ENCODE measurements at places on chromosomes 6 and 20. TPM values are rescaled to one million over a fixed set of nuclear protein-coding genes. Genes with fewer than 3 reads are reported as not detected.

The HDGFL1 gene
- not detected for total RNA-seq

The MYT1 gene
- 7.1 TPM for total RNA-seq

GRCh38 chr20:17911927-17912326 is 56.7 kb downstream of the SNX5 start:
- H3K36me3 ChIP-seq: no peaks in the 10 kb centered on the region
- H3K27ac ChIP-seq: no peak overlapping the region
- DNase-seq: no peak

GRCh38 chr20:58675641-58676040 is 17.0 kb upstream of the NPEPL1 start:
- no peak overlapping the region for H3K27ac ChIP-seq
- H3K4me1 ChIP-seq: no peaks in the 10 kb centered on the region
- DNase-seq: no peak
- peaks cover 41% of the 10 kb centered on the region for H3K36me3 ChIP-seq

GRCh38 chr6:158655569-158656450 is 6.0 kb downstream of the SYTL3 start:
- H3K36me3 ChIP-seq: no peaks in the 10 kb centered on the region
- H3K4me1 ChIP-seq: peaks cover 41% of the 10 kb centered on the region
- no peak for DNase-seq
- no peak overlapping the region for H3K4me3 ChIP-seq

DNA sequence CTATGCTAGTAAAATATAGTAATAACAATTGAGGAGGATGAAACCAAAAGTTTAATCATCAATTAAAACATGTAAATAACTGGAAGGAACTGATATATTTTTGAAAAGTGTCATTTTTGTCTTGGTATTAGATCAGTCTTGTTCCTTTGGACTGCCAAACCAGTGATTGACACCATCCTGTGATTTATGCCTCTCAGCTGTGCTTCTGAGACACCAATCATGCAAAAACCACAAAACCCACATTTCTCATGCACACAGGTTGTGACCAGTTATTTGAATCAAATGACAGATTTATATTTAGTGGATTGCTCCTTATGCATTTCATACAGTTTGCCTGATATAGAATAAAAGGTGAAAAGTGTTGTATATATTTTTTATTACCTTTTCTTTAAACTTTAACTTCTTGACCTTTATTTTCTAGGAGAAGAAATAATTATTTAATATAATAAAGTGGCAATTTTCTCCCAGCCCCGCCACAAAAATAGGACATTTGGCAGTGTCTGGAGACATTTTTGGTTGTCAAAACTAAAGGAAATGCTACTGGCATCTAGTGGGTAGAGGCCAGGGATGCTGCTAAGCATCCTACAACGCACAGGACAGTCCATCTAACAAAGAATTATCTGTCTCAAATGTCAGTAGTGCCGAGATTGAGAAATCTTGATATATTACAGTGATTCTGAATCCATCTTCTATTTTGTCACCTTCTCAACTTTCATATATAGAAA is 383.6 kb downstream of the BCKDHB start:
- DNase-seq: no peak
- no peaks in the 10 kb centered on the region for H3K4me1 ChIP-seq
- H3K27me3 ChIP-seq: no peaks in the 10 kb centered on the region
- no peak overlapping the region for H3K27ac ChIP-seq
- no peaks in the 10 kb centered on the region for H3K36me3 ChIP-seq
- no peak overlapping the region for H3K4me3 ChIP-seq
